CD4-positive, alpha-beta T cell treated with Interleukin-17A for 4 hours (primary cell): ENCODE measurements at places on chromosomes 7 and 10.
A peak's percentile ranks its signal among the peaks of the same experiment; 100 is the strongest.

GRCh38 chr10:65710306-65710705 lies 1215.5 kb upstream of the LRRTM3 start:
- no peak for DNase-seq

- no peak for DNase-seq
These were observed 40.7 kb downstream of the ARL4A start for GRCh38 chr7:12728192-12728538.

DNA sequence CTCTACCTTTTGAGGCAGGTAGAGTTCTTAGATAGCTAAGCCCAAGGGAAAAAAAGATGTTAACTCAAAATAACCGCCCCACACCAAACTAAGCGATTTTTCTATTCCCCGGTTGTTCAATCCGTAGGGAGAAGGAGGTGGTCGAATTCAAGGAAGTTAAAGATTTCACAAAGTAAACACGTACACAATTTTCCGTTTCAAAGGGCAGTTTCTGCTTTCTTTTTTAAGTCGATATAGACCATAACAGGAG lies 842 bp downstream of the KBTBD2 start:
- no peak for DNase-seq

GRCh38 chr7:27941522-27941921 lies 201.6 kb downstream of the TAX1BP1 start:
- DNase-seq = no peak

DNA sequence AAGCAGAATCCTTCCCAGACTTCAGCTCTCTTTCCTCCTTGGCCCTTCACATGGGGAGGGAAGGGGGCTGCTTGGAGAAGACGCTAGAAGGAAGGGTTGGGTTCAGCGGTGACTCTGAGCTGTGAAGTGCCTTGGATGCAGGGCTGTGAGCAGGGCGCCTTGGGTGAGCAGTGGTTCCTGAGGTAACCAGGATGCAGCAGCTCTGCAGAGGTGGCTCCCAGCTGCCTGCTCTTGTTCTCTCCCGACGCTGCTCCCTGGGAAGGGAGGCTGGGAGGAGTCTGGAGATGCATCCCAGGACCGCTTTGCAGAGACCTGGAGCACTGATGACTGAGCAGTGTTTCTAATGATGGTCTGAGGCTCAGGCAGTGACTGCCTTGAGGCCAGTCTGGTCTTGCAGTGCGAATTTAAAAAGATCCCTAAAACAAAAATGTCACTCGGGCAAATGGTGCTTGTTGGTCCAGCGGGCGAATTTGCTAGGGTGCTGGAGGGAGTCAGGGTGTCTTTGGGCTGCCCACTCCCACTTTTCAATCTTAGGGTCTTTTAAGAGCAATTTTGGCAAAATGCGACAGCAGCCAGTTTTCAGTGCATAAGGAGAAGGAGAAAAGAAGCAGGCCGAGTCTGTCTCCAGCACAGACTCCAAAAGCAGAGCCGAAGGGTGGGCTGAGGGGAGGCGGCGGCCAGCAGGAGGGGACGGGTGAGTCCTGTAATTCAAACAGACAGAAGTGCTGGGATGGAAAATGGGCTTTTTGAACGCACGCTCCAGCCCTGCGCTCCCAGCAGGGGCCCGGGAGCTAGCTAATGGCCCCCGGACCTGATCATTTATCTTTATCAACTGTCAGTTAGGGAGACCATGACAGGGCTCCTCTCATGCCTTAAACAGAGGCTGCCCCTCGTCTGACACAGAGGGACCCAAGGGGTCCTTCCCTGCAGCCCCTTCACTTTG lies 191.2 kb upstream of the SHH start:
- no peak for DNase-seq

GRCh38 chr7:135334830-135335543 lies 101.3 kb downstream of the STRA8 start:
- DNase-seq = no peak

- DNase-seq = no peak
These were observed 86.0 kb upstream of the FGFR2 start for GRCh38 chr10:121684276-121684675.

GRCh38 chr7:32611201-32612099 lies 116.2 kb downstream of the AVL9 start:
- no peak for DNase-seq

- no peak for DNase-seq
These were observed 257.8 kb upstream of the GNAI1 start for GRCh38 chr7:79876848-79877252.

DNA sequence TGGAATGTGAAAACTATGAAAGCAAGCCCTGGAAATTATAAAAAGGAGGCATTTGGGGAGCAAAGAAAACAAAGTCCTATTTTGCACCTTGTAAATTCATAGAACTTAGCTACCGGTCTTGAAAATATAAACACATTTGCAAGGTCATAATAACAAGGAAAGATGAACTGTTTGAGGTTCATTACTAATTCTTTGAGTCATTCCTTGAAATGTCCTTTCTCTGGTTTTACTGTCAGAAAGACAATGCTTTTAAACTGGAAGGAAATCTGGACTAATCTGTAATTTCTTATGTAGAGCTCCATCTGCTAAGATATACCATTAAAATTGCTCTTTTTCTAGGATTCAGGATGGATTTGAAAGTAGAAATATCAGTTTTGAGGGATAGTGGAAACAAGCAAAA lies 1.4 kb downstream of the ERLIN1 start:
- no peak for DNase-seq

GRCh38 chr10:11227103-11227502 lies 209.4 kb downstream of the CELF2 start:
- DNase-seq = peak; percentile 26

DNA sequence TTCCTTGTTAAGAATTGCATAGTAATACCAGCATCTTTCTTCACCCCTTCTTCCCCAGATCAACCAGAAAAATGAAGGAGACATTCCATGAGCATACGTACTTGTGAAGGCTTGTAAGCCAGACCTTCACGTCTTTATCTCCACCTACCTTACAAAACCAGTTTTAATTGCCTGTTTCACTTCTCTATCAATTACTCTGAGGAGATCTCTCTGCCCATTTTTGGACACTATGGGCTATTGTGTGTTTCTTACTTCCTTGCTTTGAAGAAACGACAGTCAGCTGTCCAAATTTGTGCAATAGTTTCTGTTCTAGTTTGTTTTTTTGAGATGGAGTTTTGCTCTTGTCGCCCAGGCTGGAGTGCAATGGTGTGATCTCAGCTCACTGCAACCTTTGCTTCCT lies 349.7 kb upstream of the MBL2 start:
- DNase-seq = no peak

DNA sequence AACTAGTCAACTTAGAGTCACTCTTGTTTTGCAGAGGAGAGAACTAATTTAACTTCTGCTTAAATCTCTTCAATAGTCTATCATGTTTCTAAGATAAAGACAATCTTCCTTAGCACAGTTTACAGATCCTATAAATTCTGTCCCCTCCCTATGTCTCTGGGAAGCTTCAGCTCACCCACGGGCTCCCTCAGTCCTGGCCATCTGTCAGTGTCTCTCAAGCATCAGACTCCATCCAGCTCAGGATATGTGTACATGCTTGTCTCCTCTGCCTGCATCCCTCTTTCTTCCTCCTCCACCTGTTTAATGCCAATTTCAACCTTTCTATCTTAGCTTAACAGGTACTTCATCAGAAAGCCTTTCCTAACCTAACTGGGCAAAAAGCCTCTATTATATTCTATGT lies 177.1 kb upstream of the PTER start:
- no peak for DNase-seq

DNA sequence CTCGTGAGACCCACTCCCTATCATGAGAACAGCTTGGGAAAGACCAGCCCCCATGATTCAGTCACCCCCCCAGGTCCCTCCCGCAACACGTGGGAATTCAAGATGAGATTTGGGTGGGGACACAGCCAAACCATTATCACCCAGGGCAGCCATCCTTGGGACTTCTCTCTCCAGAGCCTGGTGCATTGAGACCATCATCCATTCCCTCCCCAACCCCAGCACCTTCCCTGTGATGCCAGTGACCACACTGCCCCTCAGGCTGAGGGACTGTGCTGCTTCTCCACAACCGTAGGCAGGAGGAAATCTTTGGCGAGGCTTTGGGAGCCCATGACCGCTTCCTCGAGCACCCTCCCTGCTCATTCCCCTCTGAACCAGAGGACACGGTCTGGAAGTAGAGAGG lies 64.4 kb downstream of the TACC2 start:
- no peak for DNase-seq

DNA sequence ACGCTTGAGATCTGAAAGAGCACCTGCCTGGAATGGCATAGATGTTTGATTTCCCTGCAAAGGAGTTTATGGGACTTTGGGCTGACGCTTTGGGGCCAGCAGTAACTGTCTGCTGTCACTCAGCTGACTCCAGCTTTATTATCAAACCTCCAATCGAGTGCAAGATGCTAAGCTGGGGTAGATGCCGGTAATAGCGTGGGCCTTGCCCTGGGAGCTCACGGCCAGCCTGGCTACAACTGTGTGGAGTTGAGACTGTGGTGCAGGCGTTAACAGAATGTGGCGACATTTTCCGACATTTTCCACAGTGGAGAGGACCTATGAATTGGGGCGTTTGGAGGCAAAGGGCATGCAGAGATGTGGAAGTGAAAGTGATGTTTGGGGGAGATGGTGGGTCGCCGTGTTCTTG lies 1.3 kb downstream of the CHST12 start:
- no peak for DNase-seq

GRCh38 chr7:51242881-51243518 lies 73.6 kb downstream of the COBL start:
- DNase-seq = no peak

- DNase-seq = no peak
These were observed 141.3 kb downstream of the JMJD1C start for GRCh38 chr10:63324495-63324854.

GRCh38 chr10:49144058-49144720 lies 10.4 kb upstream of the FAM170B start:
- DNase-seq = no peak

DNA sequence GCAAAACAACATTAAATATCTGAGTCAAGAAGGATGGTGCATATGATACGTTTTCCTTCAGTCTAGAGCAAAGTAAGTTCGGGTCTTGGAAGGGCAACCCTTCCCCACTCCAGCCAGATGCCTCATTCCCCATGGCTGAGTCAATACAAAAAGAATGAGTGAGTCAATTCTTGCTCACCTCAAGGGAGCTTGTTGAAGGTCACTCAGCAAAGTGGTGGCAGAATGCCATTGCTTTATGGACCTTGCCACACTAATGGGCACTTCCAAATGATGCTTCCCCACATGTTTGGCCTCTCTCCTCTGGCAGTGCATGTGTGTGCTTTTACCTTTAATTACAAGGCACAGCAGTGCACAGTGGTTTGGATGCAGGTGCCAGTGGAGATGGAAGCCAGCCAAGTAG lies 296.5 kb downstream of the SORCS3 start:
- no peak for DNase-seq

DNA sequence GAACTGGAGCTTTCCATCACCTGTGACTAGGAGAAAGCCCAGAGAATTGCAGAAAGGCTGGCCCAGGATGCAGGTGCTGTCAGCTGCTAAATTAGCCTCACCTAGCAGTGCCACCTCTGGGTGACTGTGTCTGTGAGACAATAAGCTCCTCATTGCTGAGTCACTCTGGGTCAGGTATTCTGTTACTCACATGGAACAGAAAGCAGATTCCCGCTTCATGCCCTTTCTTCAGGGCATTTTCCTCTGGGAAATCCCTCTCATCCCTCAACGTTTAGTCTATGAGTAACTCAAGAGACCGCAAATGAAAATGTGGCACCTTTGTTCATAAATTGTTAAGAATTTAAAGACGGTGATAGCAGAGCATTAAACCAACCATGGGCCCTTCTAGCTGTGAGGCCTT lies 184.0 kb downstream of the ADAM12 start:
- DNase-seq = no peak

GRCh38 chr7:141381794-141382427 lies 169.3 kb upstream of the AGK start:
- DNase-seq = no peak

- DNase-seq = no peak
These were observed 386.7 kb downstream of the SORCS1 start for GRCh38 chr10:106777841-106778240.

DNA sequence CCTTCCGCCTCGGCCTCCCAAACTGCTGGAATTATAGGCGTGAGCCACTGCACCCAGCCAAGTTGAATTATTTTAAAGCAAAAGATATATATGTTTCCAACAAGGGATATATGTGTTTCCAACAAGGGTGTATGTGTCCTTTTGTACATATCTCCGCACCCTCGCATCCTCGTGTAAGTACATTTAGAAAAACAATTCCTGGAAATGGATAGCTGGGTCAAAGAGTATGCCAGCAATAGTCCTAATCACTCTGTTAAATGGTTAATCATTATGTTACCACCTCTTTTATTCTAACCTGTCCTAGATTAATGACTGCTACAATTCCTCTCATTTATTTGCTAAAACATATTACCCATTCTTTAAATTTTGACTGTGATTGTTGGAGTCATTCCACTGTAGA lies 28.0 kb downstream of the OR9A2 start:
- DNase-seq = no peak

- DNase-seq = no peak
These were observed 2.6 kb downstream of the GRIFIN start for GRCh38 chr7:2473496-2474180.
